ENCODE measurements at places on chromosomes 1 and 21.
A peak's percentile ranks its signal among the peaks of the same experiment; 100 is the strongest.

- DNase-seq, result no peak
These were observed 22.6 kb downstream of the FMO5 start for GRCh38 chr1:147202576-147202975.

DNA sequence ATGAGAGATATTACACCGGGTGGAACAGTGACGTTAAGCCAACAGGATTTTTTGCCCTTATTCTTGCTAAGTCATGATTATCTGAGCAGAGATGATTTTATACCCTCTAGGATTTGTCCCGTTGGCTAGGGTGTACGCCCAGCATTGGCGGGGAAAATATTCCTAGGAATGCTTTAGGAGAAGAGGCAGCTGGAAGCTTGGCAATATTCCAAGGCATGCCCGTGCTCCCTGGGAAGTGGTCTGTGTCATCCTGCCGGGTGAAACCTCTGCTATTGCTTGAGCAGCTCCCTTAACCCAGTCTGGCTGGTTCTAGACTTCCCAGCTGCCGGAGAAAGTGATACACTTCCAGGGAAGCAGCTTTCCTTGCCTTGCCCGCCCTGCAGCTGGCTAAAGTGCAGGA lies 16.2 kb downstream of the CHRNB2 start:
- no peak for DNase-seq

- DNase-seq, result no peak
These were observed 43.5 kb upstream of the SDC3 start for GRCh38 chr1:30952098-30952497.

- DNase-seq, result no peak
These were observed 28.6 kb downstream of the COL6A1 start for GRCh38 chr21:46009951-46010705.

GRCh38 chr1:7345516-7345915 lies 425.6 kb upstream of the VAMP3 start:
- no peak for DNase-seq

DNA sequence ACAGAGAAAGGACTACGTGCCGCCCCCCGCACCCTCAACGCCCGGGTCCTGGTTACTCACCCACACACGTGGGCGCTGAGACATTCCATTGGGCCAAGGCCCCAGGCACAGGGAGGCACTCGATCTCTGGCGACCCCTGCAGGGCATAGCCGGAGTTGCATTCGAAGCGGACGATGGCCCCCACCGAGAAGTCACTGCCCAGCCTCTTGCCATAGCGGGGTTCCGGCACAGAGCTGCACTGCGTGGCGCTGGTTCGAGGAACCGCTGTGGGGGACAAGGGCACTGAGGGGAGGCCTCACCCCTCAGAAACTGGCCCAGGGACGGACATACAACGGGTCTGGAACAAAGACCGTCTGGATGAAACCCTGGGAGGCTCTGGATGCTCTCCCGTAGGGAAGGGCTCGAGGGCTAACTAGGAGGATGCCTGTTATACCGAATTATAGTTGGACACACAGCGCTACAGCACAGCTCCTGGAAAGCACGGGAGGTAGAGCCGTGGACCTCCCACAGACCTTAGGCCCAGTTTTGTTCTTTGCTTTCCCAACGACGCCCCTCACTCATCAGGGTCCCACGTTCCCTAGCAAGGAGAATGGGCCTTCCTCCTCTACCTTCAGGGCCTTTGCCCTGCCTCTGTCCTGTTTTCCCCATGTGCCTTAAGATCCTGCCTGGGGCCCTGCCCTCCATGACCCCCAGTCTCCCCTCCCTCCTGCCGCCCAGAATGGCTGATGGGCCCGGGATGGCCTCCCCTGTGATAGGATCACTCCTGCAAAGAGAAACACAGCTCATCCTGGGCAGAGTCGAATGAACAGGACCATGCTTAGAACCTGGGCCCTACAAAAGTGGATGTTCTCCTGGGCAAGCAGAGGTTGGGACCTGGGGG lies 152.8 kb downstream of the ZSCAN20 start:
- no peak for DNase-seq

DNA sequence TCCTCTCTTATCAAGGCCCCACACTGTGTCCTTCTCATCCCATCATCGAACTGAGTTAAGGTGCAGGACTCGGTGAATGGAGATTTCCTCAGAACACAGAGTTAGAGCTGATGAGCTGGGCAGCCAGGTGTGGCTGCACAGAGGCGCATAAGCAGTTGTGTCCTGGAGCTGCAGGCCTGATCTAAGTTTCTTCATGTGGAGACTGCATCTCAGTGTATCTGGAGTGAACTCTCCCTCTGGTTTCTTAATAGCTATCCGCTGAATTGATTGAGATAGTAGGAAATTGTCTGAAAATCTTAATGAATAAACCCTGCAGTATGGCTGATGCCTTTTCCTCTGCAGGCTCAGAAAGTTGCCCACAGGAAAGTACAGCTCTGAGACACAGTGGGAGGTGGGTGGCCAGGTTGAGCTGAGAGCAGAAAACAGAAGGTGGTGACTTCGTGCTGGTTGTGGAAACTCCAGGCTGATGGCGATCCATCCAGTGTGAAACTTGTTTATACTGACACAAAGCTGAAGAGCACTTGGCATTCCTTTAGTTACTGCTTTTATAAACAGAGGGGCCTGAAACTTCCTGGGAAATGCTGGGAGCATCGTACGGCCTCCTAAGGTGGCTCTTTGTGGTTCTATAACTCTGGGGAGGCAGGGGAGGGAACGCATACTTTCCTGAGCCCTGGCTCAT lies 67.4 kb upstream of the F3 start:
- DNase-seq, result no peak

DNA sequence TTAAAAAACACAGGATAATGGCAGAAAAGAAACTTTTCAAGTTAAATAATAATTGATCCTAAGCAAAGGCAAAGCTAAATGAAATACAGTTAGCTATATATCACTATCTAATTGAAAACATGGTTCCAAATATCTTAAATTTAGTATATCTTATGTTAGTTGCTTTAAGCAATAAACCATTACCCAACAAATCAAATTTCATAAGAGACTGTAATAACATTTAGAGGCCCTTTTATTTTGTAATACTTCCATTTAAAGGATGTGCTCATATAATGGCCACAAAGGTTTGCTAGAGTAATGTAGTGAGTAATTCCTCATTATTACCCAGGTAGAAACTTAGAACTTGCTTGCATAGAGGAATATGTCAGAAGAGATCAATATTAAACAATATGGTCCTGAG lies 32.3 kb downstream of the RPL5 start:
- no peak for DNase-seq

DNA sequence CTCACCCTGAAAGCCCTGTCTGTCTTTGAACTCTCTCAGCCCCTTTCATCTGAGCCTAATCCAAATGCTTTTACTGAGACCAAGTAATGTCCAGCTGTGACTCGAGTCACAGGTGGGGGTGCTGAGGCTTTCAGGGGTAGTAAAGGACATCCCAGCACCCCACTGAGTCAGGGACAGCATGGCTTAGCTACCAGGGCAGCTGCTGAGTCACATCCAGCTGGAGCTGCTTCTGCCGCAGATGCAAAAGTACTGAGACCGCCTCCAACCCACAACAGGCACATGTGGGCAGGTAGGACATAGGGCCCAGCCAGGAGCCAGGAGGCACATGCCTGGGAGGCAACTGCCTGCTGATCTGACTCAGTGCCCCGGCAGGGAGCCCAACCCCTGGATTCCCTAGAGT lies 6.7 kb upstream of the VSIG8 start:
- peak; percentile 32 for DNase-seq

- no peak for DNase-seq
These were observed 1579.9 kb downstream of the MRPL39 start for GRCh38 chr21:24027396-24027795.

- DNase-seq, result no peak
These were observed 1.3 kb downstream of the EXO1 start for GRCh38 chr1:241849345-241849695.

DNA sequence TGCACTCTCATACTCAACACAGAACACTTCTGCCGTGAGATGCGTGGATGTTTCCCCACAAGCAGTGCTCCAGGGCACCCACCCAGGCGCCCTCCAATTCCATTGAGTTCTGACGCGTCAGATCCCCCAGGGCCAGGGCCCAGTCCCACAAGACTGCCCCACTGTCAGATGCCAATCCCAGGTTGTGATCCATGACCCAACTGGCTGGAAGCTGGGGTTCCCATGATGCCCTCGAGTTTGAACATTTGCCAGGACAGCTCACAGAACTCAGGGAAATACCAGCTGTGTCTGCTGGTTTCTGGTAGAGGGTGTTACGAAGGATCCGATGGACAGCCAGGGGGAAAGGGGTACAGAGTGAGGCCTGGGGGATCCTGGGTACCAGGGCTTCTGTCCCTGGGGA lies 58.4 kb downstream of the AGPAT3 start:
- DNase-seq, result no peak

Data from ACHN (cell line).